T-cell (primary cell): ENCODE measurements at places on chromosomes 4 and X.

GRCh38 chrX:74325130-74326059 lies 21.4 kb downstream of the ZCCHC13 start:
- no peak for DNase-seq
- no peak overlapping the region for H3K27ac ChIP-seq
- H3K36me3 ChIP-seq = no peaks in the 10 kb centered on the region
- no peak overlapping the region for H3K4me3 ChIP-seq

GRCh38 chr4:122458625-122459024 lies 2.1 kb upstream of the IL2 start:
- no peaks in the 10 kb centered on the region for H3K27me3 ChIP-seq
- H3K36me3 ChIP-seq = no peaks in the 10 kb centered on the region
- peaks cover 28% of the 10 kb centered on the region for H3K4me1 ChIP-seq

DNA sequence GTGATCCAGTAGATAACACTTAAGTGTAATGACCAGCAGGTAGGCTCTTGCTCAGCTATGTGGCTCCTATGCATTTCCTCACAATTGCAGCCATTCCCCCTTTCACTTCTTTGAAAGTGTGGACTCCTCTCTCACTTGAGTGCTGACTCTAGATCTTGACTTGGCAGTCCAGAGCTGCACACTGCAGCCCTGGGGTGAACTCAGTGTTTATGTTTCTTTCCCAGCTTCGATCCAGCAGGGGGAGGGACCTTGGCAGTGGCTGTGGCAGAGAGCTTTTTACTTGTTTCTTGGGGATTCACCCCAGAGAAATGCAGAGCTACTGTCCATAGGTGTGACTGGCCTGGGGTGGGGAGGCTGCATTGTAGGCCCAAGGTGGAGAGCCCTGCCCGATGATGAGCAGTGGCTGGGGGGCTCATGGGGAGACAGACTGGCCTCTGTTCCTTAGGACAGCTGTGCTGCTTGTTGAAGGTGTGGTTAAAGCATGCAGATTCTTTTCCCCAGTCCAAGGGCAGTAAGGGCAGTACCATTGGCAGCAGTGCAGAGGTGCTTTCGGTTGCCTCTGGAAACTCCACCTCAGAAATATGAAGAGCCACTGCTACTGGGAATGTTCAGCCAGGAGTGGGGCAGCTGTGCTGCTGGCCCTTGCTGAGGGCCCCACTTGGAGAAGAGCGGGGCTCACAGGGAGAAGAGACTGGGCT lies 134.7 kb downstream of the SH3BGRL start:
- no peaks in the 10 kb centered on the region for H3K36me3 ChIP-seq
- DNase-seq = no peak
- H3K27me3 ChIP-seq = no peaks in the 10 kb centered on the region
- H3K4me3 ChIP-seq = no peak overlapping the region
- no peak overlapping the region for H3K27ac ChIP-seq

DNA sequence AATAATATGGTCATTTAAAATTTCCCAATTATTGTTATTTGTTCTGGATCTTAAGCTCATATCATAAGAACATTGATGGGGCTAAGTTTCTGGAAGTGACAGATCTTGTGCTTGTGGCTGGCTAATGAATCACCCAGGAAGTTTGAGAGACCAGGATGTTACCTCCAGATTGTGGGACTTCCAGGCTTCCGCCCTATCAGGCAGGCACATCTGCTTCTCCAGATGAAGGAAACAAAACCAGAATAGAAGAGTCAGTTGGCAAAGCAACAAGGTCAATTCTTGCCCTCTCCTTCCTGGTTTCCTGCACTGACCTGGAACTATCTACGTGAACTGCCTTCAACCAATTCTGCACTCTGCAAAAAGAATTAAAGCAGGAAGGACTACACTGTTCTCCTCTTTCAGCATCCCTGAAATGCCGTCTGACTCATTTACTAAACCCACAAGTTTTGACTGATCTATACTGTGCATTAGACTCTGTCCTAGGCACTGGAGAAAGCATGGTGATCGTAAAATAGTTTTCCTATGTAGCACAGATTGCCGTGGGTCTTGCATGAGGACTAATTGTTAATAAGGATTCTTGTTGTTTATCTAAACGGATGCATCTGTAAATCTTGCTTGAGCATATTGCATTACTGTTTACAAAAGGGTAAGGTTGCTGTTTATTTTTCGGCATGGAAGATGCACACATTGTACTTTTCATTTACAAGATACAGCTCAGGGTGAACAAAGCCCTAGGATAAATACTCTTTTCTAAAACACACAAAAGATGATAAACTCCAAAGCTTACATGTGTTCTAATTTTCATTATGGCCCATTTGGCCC lies 74.6 kb downstream of the AMELX start:
- DNase-seq = no peak
- no peaks in the 10 kb centered on the region for H3K36me3 ChIP-seq
- H3K4me1 ChIP-seq = no peaks in the 10 kb centered on the region
- no peak overlapping the region for H3K27ac ChIP-seq
- H3K4me3 ChIP-seq = no peak overlapping the region
- no peaks in the 10 kb centered on the region for H3K27me3 ChIP-seq

- DNase-seq = no peak
- no peaks in the 10 kb centered on the region for H3K36me3 ChIP-seq
- no peak overlapping the region for H3K4me3 ChIP-seq
- no peaks in the 10 kb centered on the region for H3K4me1 ChIP-seq
- H3K27me3 ChIP-seq = no peaks in the 10 kb centered on the region
Observed at GRCh38 chr4:136329042-136329662, 1203.1 kb downstream of the PCDH18 start.

DNA sequence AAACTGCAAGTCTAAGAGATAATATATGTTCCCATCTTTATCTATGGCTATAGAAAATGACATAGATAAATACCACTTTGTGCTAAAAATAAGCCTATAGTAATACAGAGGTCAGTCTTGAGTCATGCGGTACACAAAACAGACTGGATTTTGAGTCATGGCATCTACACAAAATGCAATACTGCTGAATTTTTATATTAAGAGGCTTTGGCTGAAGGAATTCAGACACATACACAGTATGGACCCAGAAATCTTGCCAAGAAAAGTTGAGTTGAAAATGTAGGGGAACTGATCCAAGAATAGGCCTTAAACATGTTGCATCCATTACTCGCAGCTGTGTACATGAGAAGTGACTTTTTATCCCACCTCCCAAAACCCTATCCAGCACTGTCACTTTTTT lies 184.4 kb downstream of the TENM3 start:
- no peaks in the 10 kb centered on the region for H3K36me3 ChIP-seq
- H3K4me3 ChIP-seq = no peak overlapping the region
- no peaks in the 10 kb centered on the region for H3K27me3 ChIP-seq
- no peak for DNase-seq
- H3K4me1 ChIP-seq = no peaks in the 10 kb centered on the region
- H3K27ac ChIP-seq = no peak overlapping the region

- no peak for DNase-seq
- no peaks in the 10 kb centered on the region for H3K4me1 ChIP-seq
- H3K4me3 ChIP-seq = no peak overlapping the region
- no peaks in the 10 kb centered on the region for H3K27me3 ChIP-seq
- no peaks in the 10 kb centered on the region for H3K36me3 ChIP-seq
- H3K27ac ChIP-seq = no peak overlapping the region
Observed at GRCh38 chr4:32771491-32771890, 2051.3 kb downstream of the PCDH7 start.

DNA sequence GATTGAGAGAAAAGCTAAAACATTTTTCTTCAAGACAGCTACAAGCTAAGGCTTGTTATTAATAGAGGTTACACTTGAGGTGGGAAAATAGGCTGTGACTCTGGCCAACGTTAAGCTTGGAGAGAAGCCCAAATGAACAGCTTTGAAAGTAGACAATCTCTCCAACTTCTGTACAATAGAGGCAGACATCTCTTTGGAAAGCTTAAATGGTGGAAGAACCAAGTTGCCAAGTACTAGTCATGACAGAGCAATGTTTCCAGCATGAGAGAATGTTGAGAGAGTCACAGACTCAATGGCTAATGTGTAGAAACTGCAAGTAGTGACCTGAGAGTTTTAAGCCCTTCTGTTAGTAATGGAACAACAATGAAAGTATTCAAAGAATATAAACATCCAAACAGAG lies 298.1 kb downstream of the INPP4B start:
- H3K27me3 ChIP-seq = no peaks in the 10 kb centered on the region
- H3K36me3 ChIP-seq = no peaks in the 10 kb centered on the region
- H3K27ac ChIP-seq = no peak overlapping the region

DNA sequence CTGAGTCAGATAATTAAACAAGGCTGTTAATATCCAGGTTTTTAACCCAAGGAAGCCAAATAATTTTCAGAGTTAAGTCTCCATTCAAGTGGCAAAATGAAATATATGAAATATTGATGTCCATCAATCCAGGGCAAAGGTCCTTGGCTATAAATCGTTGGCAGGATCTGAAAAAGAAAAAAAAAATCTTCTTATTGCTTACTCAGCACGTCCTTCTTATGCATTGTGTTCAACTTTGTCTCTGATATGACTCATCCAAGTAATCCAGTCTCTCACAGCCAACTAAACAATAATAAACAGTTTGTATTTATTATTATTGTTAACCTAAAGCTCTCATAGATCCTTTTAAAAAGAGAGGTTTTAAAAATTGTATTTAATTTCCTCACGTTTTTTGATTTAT lies 851.2 kb downstream of the ADGRL3 start:
- no peak overlapping the region for H3K4me3 ChIP-seq
- no peaks in the 10 kb centered on the region for H3K27me3 ChIP-seq
- H3K27ac ChIP-seq = no peak overlapping the region
- H3K4me1 ChIP-seq = no peaks in the 10 kb centered on the region
- H3K36me3 ChIP-seq = no peaks in the 10 kb centered on the region

- H3K4me3 ChIP-seq = no peak overlapping the region
- DNase-seq = no peak
- H3K4me1 ChIP-seq = no peaks in the 10 kb centered on the region
- no peaks in the 10 kb centered on the region for H3K36me3 ChIP-seq
- no peak overlapping the region for H3K27ac ChIP-seq
Observed at GRCh38 chr4:11790230-11790629, 361.5 kb upstream of the HS3ST1 start.
